ENCODE measurements at places on chromosomes 4 and X.

DNA sequence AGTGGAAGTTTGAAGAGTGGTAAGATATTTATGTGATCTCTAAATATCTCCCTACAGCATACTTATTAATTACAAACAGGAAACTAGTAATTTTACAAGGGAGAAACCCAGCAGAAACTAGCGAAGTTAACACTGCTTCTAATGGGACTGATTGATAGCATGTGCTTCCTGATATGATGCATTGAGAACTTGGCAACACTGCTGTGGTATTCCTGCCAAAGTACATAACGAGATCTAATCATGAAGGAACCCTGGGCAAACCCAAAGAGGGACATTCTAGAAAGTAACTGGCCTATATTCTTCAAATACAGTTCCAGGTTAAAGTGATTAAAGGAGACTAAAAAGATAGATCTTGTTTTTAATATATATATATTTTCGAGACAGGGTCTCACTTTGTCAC is 4.6 kb upstream of the GPR34 start:
- DNase-seq, result no peak

DNA sequence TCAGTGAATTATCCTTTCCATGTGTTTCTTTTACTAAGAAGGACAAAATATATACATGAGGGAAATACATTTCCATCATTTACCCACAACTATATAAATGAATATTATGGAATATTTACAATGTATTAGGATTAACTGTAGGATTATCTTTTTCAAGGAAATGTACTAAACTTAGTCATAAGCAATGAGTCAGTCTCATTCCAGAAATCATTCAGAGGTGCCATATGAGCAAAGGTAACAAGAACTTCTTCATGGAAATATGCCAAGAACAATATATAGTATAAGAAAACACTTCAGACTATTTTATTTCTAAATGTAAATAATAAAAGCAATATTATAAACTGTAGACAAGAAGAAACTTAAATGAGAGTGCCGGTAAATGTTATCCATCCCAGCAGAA is 67.1 kb downstream of the USP38 start:
- DNase-seq, result no peak

GRCh38 chr4:81040012-81040659 is 9.6 kb downstream of the BMP3 start:
- no peak for DNase-seq

GRCh38 chr4:173766171-173766600 is 236.2 kb upstream of the HAND2 start:
- DNase-seq, result no peak

DNA sequence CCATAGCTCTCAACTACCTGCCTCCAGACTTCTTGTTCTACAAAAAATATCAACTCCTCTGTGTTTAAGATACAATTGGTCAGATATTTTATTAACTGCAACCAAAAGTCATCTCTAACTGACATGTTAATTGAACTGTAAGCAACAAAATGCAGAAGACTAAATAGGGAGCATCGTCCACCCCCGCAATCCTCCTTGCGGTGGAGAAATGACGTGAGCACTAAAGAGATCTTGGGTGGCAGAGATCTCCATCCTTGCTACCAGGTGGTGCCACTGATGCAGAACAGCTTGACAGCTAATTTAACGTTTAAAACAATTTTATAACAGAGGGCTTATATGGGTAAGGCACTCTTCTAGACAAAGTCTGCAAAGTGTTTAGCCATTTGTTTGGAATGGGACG is 164.4 kb upstream of the FTHL17 start:
- DNase-seq, result no peak

GRCh38 chr4:163523791-163524365 is 29.4 kb downstream of the TMA16 start:
- DNase-seq, result no peak

DNA sequence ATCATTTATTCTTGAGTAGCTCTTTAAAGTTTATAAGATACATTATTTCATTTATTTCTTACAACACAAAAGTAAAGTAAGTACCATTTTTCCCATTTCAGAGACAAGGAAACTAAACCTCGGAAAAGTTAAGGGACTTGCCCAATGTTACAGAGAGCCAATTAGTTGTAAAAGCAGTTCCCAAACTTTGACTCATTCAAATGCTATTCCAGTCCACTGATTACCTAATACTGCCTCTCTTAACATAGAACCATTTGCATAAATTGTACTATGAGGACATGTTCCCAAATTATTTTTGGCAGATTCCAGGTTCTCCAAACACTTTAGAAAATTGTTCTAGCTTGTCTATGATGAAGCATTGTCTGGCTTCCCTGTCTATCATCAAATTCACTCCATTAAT is 45.6 kb upstream of the GRIA3 start:
- DNase-seq, result no peak

DNA sequence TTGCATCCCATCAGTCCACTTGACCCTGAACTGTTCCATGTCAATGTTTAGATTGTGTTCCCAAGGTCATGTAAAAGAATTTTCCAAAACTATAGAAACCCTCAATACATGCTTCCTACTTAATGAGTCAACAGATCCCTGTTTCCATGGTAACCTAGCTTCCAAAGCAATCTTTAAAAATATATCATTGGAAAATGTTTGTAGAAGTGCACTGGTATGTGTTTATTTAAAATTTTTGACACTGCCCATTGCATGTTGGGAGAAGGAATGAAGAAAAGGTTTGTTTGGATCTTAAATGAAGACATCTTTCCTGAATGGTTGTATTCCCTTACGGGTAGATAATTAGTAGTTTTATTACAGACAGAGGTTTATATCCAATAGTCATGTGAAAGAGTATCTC is 345.3 kb downstream of the GABRG1 start:
- DNase-seq, result no peak

- DNase-seq, result no peak
These were observed 118.4 kb upstream of the ENPEP start for GRCh38 chr4:110357521-110357920.

DNA sequence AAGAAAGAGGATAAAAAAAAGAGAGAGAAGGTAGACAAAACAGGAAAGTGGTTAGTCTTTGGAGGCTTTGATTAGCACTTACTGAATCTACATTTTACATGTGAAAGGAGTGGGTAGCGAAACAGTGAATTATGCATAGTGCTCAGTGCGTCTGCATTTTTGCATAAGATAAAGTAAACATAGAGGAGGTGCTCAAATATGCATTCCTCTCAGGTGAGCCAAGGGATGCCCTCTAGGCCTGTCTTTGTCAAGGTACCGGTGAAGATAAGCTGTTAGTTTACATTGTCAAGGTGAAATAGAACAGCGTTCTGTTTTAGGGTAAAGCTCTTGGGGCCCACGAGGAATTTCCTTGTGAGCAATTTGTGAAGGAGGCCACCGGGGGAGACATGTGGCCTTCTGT is 260.6 kb downstream of the TRIML1 start:
- DNase-seq, result no peak

DNA sequence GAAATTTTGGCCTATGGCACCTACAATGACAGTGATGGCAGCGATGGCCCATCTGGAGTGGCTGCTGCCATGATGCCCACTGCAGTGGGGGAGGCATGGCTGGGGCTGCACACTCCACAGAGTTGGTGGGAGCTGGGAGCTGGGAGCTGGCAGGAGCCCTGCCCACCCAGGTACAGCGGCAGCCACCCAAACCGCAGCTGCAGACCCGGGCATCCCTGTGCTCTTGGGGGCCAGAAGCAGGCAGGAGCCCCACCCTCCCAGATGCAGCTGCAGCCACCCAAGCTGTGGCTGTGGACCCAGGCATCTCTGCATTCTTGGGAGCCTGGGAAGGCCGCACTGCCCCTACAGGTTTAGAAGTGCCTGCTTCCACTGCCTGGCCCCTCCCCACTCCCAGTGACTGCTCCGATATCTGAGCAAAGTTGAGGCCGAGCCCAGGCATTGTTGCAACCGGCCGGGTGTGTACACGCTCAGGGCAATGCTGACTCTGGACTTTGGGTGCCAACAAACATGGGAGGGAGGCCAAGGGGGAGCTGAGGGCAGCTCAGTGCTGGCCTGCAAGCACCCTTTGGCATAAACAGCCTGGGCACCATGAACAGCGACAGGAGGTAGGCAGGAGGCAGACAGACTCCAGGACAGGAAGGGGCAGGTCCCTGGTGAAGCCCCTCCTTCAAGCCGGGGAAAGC is 82.8 kb downstream of the PPP4R3C start:
- no peak for DNase-seq

DNA sequence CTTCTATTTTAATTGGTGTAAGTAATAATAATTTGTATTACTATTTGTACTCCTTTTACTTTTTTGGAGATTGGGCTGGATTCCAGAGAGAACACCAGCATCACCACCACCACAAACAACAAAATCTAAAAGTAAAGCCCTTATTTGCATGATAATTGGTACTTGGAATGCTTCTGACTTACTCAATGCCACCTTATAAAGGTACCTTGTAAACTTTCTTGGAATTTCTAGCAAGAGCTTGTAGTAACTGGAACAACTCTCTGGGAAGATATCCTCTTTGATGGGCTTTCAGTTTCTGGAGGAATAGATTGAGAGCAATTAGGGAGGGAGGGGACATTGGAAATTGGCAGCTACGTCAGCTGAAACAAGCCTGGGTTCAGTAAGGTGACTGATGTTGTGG is 20.2 kb upstream of the PITX2 start:
- DNase-seq, result no peak

- no peak for DNase-seq
These were observed 5.6 kb downstream of the PCDH18 start for GRCh38 chr4:137526681-137527080.

DNA sequence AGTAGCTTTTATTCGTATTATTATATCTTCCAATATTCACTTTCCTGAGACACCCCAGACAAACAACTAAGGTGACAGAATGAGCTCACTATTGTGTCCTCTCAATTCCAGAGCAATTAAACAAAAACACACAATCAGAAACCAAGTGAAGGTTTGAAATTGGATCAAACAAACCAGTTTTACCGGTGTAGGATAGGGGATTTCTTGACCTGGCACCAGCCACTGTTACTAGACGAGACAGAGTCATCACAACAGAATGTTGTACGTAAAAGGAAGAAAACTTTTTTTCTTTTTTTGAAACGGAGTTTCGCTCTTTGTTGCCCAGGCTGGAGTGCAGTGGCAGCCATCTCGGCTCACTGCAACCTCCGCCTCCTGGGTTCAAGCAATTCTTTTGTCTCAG is 43.7 kb downstream of the LDOC1 start:
- no peak for DNase-seq

DNA sequence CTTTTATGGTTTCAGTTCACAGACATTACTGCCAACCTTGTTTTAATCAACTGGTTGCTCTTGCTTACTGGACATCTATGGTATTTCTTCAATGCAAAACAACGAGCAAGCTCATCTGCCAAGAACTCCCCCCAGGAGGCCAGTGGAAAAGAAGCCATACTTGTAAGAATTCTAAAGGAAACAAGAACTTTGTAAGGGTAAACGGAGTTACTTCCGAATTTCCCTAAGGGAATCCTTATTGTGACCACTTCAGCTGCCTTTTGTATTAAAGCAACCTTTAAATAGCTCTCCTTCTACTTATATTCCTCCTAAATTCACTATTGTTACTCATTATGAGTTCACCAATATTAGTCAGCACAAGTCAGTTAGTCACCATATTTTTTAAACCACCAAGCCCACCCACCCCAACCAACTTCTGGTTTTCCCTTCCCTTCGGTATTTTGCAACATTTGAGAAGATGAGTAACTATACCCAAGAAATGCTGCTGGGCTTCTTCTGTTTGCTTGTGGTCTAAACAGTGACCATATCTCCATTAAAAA is 602.8 kb upstream of the DIPK2B start:
- DNase-seq, result no peak

DNA sequence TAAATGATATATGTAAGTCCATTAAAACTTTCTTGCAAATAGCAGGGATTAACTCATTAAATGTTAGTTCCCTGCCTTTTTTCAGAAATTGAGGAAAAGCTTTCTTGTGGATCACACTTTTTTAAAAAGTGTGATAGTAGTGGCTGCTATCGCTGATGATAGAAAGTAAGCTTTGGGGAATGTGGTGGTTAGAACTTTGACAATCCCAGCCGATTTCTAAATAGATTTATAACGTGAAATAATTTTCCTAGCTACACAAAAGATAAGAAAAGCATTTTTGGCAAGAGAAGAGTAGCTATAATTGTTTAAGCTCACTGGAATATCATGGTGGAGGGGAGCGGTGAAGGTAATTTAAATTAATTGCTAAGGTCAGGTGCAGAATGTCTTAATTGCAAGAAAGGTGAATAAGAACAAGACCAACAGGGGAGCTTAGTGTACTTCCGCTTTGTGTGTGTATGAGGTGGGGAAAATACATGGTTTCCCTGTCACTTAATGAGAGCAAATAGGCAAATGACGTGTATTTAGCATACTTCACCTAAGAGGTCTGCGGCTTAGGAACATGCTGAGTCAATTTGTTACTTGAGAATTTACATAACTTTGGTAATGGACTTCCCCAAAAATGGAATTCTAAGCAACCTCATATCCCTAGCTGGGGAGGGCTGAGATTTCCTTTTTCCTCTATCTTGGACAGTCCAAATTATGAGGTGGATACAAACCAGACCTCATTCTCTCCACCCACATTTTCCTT is 11.7 kb upstream of the IL21 start:
- no peak for DNase-seq

All from sciatic nerve (tissue), 2 donors.